Smooth muscle cell of the pulmonary artery (primary cell): ENCODE measurements at places on chromosomes 11 and 22. TPM values are rescaled to one million over a fixed set of nuclear protein-coding genes. Genes with fewer than 3 reads are reported as not detected.

The C2CD2L gene
- 4.1 and 8.5 TPM in 2 replicates for total RNA-seq

The APOA4 gene
- not detected in 2 replicates for total RNA-seq

The NFRKB gene
- total RNA-seq: 15.9 and 18.2 TPM in 2 replicates

The SYTL2 gene
- total RNA-seq: 28.9 and 196 TPM in 2 replicates

The FOSL1 gene
- total RNA-seq: 9.8 and 26.0 TPM in 2 replicates

The RFPL1 gene
- not detected in 2 replicates for total RNA-seq

The PAX6 gene
- total RNA-seq: not detected in 2 replicates

The TNNI2 gene
- not detected in 2 replicates for total RNA-seq

The PATE2 gene
- 0.20 TPM in 1 of 2 replicates, not detected in the other for total RNA-seq

The MRGPRX3 gene
- not detected in 2 replicates for total RNA-seq
